ENCODE measurements at places on chromosomes 12 and 14.

GRCh38 chr12:57429473-57430111, 1.3 kb downstream of the R3HDM2 start:
- peak; percentile 33 for DNase-seq

GRCh38 chr12:55865327-55865726, 22.6 kb upstream of the MMP19 start:
- DNase-seq = no peak

DNA sequence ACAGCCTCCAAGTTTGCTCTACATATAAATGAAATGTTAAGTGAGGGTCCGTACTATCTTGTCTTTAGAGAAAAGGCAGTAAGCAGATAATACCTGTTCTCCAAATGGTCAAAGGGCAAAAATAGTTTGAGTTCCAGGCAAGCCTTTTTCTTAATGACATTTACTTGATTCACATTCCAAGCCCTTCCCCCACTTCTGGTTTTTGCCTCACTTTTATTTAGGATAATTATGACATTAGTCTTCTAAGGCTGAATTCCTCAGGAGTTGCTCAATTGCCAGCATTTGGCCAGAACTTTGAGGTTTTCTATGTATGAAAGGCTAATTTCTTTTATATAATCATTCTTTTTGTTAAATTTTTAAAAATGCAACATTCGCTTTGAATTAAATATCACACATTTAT, 62.5 kb upstream of the DUSP6 start:
- DNase-seq = no peak

DNA sequence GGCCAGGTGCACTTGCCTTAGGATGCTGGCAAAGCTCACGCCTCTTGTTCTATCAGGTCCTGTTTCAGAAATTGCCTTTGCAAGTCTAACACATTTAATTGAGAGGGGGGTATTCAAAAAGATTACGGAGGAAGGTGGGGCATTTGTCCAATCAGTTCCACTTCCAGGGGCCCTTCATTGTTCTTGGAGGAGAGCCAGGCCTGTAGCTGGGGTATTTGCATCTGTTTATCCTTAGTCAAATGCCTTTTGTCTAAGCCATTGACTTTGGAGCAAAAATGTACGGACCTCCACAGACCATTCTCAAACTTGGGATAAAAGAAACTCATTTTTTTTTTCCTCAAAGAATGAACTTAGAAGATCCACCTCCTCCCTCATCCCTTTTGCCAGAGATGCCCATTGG, 582.0 kb downstream of the BCL11B start:
- no peak for DNase-seq

- DNase-seq = no peak
Observed at GRCh38 chr12:17333287-17333686, 727.3 kb upstream of the LMO3 start.

- peak; percentile 43 for DNase-seq
Observed at GRCh38 chr12:106246891-106247673, 738 bp downstream of the CKAP4 start.

- DNase-seq = peak; percentile 53
Observed at GRCh38 chr14:60349663-60350365, 100.8 kb downstream of the PPM1A start.

- DNase-seq = no peak
Observed at GRCh38 chr14:35405304-35405996, 901 bp upstream of the NFKBIA start.

DNA sequence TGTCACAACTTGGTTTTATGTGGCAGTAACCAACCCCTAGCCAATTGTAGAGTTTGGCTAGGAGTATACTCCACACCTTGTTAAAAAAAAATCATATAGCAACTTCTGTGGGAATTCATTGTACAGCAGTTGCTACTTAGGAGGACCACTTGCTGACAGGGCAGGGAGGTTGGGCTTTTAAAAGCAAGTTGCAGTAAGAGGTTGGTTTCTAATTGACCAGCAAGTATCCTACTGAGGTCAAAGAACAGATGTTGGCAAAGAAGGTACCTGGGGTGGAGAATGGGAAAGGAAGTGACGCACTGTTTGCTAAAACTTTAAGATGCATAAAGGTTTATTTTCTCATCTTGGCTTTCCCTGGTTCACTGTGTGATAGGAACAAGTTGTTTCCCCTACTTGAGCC, 104.6 kb downstream of the TBX3 start:
- no peak for DNase-seq
